ENCODE measurements at places on chromosomes 3 and 15.

GRCh38 chr15:85063088-85063487 lies 81.4 kb downstream of the PDE8A start:
- no peak for DNase-seq

- no peak for DNase-seq
These were observed 2.3 kb upstream of the MYL3 start for GRCh38 chr3:46865546-46865945.

- DNase-seq, result no peak
These were observed 7.7 kb downstream of the SLCO3A1 start for GRCh38 chr15:91861223-91861622.

DNA sequence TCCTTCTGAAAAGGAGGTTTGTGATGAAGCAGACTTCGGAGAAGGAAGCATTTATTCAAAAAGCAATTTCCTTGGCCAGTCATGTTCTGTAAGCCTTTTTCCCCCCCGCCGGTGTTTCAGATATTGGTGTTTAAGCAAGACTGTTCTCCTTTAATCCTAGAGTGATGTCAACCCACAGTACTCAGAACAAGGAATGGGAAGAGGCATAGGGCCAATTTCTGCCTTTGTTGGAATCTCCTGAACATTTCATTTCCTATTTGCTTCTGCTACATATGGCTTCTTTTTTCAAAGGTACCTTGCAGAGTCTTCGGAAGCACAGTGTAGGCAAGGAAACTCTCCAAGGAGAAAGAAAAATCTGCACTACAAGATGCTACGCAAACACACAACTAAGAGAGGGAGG lies 713.1 kb upstream of the CFAP20DC start:
- no peak for DNase-seq

DNA sequence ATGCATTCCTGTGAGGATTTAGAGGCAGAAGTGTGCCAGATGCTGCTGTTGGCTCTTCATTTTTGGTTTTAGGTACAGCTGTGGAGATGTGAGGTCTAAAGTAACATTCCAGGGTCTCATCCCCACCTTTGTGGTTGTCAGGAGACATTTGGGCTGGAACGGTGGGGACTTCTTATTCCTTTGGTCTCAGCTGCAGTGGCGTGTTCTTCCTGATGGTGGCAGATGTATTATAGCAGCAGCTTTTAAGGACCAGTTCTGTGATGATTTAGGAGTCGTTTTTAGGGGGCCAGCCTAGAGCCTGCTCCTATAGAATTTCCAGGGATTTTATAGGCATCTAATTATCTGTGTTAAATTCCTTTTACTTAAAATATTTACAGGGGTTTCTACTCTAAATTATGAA lies 221.0 kb upstream of the EOMES start:
- DNase-seq, result no peak

DNA sequence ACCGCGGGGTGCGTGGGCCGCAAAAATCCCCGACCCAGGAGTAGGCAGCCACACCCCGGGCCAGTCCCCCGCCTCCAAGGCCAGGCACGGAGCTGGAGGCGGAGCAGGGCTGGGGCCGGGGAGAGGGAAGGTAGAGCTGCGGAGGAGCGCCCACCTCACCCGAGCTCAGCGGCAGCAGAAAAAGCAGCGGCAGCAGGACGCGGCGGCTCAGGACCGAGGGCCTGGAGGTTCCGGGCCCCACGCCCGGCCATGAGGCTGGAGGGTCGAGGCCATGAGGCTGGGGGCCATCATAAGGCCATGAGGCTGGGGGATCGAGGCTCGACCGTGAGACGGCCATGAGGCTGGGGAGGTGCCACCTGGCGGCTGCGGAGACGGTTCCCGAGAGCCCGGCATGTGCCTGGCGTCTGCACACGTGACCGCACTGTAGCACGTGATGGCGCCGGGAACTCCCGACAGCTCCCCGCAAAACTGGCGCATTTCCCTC lies 32.9 kb upstream of the PRSS50 start:
- no peak for DNase-seq

Measured in omental fat pad (tissue), 4 donors.